ENCODE measurements at places on chromosomes 2 and 18. TPM values are rescaled to one million over a fixed set of nuclear protein-coding genes. Genes with fewer than 3 reads are reported as not detected.

DNA sequence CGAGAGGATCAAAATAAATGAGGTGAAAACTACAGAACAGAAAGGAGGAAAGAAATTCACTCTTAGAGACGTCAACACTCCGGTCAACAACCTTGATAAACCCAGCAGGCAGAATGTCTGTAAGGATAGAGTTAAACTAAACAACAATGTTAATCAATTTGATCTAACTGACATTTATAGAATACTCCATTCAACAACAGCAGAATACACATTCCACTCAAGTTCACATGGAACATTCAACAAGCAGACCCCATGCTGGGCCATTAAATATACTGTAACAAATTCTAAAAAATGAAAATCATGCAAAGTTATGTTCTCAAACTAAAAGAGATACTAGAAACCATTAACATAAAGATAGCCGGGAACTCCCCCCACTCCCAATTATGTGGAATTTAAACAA lies 41.8 kb downstream of the FAM210A start:
- DNase-seq, result no peak

GRCh38 chr2:219684721-219685689 lies 57.6 kb downstream of the SLC4A3 start:
- peak; percentile 82 for DNase-seq

- DNase-seq, result no peak
Observed at GRCh38 chr18:8097927-8098326, 511.3 kb upstream of the RAB12 start.

DNA sequence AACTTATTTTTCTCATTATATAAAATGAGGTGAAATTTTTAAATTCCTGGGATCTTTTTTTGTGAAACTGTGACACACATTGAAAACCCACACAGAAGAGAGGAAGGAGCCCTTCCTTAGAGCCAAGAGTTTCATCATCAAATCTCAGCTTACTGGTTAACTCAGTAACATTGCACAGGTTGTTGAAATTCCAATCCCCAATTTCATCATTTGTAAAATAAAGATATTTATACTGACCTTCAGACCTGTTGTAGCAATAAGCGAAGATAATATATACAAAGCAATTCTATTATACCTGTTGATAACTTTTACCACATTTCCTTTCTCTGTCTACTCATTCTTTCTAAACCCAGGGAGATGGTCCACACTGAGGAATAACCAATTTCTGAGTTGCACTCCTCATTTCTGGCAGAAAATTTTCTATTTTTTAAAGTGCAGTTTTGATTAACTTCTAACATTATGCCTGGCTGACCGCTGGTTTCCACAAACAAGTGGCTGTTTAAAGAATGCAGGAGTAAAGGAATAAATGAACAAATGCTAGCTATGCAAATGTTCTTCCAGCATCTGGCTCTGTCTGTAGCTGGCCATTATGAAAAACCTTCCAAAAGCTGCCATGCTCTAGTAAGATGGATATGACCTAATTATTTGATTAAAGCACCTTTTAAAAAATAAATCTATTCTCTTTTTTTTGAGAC lies 105.7 kb upstream of the LINC00305 start:
- no peak for DNase-seq

DNA sequence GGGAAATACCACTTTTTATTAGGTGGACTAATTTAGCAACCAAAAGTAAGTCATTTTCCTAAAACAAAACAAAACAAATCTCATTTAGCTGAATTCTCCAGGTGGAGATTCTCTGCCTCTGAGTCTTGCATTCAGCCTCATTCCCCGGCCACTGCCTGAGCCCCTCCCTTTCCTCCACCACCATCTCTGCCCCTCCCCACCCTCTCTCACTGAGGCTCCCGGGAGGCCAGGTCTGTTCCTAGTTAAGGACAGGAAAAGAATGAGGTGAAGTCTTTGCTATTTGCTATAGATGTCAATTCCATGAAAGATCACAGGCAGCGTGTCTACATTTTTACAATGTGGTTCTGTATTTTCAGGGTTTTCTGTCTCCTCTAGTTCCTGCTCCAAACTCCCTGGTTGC lies 83.0 kb upstream of the SOX11 start:
- no peak for DNase-seq

DNA sequence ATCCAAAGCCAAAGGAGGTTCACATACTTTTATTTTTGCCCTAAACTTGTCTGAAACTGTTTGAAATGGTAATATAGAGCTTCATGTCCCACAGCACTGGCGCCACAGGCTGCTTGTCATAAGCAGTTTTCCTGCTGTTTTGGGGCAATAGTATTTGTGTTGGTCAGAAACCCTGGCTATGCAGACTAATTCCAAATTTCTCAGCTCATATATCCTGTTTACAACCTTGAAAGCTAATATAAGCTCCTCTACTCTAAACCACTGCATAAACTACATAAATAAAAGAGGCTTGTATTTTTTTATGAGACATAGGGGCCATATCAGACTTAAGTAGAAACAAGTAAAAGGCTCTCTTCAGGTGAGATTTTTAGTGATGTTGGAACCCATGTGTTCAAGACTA lies 736.8 kb upstream of the ID2 start:
- DNase-seq, result no peak

GRCh38 chr2:239154971-239155805 lies 245.6 kb downstream of the HDAC4 start:
- no peak for DNase-seq

- no peak for DNase-seq
Observed at GRCh38 chr2:189265696-189266320, 86.2 kb upstream of the COL5A2 start.

GRCh38 chr2:143083636-143084035 lies 45.6 kb upstream of the ARHGAP15 start:
- DNase-seq, result peak; percentile 35

GRCh38 chr2:148545390-148546256 lies 98.9 kb upstream of the EPC2 start:
- DNase-seq, result no peak

DNA sequence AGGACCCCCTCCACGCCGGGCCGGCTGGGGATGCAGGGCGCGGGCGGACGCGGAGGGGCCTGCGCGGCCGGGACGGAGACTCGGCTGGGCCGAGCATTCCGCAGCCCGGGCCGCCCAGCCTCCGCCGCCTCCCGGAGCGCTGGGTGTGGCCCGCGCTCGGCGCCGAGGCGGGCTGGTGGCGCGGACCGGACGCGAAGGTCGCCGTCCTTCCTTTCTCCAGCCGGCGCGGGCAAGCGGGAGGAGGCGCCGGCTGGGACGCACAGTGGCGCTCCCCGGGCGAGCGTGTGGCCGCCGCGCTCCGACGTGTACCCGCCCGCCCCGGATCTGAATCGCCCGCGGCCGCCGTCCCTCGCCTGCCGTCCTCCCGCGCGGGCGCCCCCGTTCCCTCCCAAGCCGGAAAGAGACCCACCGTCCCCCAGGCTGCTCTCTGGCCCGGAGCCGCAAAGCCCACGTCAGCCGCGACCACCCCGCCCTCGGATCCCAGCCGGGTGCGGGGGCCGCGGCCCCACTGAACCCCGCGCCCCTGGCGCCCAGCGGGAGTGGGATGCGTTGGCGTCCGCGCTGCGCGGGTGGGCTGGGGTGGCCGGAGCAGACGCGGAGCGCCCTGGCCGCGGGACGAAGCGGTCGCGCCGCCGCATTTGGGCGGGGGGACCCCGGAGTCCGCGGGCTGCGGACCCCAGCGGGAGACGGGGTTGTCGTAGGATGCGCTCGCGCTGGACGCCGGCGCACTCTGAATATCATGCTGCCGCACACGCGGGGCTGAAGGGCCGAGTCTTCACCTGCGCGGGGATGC lies 634 bp downstream of the SPATS2L start:
- DNase-seq, result peak; percentile 67

DNA sequence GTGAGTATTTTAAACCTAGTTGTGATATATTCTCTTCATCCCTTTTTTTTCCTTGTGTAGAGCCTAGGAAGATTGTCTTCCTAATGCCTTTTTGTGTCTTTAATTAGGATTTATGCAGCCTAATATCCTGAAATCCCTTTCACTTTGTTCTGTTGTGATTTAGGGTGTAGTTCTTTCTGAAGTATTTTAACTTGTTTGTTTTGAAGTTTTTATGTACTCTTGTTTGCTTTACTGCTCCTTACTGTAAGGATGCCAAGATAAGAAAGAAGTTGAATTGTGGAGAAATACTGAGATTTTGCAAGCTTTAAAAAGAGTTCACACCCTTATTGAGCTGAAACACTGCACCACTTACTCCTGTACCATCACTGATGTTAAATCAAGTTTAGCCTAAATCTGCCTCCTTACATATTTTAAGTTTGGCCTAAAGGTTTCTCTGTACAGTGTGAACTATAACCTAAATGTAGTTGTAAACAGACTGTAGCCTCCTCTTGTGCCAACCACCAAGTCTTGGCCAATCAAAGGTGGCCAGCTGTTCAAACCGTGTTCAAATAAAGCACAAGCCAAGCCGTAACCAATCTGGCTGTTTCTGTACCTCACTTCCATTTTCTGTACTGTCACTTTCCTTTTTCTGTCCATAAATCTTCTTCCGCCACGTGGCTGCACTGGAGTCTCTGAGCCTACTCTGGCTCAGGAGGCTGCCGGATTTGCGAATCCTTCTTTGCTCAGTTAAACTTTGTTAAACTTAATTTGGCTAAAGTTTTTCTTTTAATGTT lies 17.7 kb upstream of the ACOXL start:
- no peak for DNase-seq

- no peak for DNase-seq
Observed at GRCh38 chr18:74682141-74682990, 84.7 kb downstream of the ZNF407 start.

GRCh38 chr2:120476141-120476540 lies 130.2 kb downstream of the INHBB start:
- no peak for DNase-seq

DNA sequence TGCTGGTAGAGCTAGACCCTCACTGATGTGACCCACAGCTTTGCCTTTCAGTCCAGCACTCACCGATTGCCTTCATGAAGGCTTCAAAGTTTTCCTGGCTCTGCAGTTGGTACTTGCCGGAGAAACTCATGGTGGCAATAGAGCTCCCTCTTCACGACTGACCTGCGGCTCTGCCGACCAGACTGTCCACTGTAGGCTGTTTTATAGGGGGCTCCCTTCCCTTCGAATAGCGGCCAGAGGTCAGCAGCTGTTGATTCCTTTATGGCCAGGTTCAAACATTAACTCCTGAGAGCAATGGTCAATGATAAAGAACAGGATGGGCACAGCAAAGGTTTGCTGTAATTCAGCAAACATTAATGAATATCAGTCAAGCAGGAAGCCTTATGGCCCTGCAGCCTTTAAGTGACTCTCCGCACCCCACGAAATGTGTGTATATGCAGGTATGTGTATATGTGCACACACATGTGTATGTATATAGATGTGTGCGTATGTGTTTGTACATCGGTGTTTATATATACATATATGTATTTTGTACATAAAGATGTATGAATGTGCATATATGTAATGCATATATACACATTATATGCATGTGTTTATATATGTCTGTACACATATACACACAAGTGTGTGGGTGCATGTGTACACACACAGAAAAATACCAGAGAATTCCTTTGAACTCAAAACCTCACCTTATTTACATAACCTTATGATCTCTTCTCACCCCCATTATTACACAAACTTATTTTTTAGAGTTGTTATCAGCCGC lies at the start of gene FABP1:
TSS of gene FABP1 (minus strand) at position 175 of the 766 bp plus-strand sequence. CDS start at position 130, 45 bp downstream.
- no peak for DNase-seq

DNA sequence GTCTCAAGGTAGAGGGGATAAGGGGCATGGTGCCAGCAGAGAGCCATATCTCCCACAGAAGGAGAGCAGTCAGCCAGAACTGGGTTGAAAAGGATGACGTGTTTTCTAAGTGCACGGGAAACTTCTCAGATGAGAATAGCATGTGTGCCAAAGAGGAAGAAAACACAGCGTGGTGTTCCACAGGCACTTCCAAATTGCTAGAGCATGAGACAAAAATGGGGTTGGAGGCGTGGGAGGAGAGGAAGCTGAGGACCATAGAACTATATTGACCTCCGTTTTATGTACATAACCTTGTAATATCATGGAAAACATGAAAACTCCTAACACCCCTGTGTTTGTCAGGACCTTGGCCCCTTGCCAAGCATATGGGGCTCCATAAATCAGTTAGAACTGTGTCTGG lies 682.7 kb upstream of the RAB6C start:
- DNase-seq, result no peak

DNA sequence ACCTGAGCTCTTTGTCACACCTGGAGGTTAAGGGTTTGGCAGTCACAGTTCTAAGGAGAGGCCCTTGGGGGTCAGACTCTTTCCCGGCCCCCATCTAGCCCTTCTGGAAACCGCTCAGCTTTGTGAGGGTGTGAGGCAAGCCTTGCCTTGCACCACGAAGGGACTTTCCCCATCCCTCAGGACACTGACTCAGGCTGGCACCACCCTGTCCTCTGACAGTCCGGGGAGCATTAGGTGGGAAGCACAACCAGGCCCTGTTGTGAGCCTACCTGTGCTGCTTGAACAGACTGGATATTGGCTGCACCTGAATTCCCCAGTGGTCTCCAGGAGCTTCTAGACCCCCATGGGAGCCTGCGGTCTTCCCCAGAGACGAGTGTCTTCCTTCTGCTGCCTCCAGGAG lies 47.0 kb upstream of the GBX2 start:
- peak; percentile 49 for DNase-seq

DNA sequence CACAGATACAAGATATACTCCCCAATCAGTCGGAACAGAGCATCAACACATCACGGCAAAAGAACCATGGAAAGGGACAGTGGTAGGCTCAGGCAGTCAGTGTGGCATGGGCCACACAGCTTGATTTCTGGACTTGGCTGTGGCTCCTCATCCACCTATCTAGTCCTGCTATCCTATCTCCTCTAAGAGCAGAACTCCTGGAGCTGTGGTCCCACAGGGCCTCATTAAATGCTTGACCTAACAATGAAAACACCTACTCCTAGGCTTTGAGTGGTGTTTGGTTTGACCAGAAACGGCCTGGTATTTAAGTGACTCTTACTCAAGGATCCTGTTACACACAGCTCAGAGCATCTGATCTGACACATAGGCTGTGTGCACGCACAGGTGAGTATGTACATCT lies 33.6 kb upstream of the SMAD2 start:
- DNase-seq, result peak; percentile 13

DNA sequence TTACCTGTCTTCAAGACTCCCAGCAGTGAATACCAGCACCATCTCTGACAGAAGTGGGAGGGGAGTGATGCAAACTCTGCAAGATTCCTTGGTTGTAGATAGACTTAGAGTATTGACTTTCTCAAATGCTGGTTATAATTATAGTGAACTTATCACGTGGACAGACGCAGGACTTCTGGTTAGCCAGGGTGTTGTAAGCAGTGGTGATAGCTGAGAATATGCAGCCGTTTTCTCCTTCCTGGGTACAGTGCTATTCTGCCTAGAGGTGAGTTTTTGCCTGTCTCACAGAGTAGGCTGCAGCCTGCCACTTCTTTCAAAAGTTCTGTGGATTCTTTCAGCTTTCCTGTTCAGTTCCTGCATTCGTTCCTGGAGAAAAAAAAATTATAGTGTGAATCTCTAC lies 733 bp upstream of the CXCR2 start:
- no peak for DNase-seq

SLC1A4 gene
- total RNA-seq, result 13.3 TPM

POTEI gene
- total RNA-seq, result 0.40 TPM

APLF gene
- total RNA-seq, result 1.4 TPM

TLX2 gene
- not detected for total RNA-seq

SPIRE1 gene
- 16.6 TPM for total RNA-seq

EGR4 gene
- total RNA-seq, result not detected

FAM237A gene
- total RNA-seq, result not detected

TRAK2 gene
- total RNA-seq, result 14.2 TPM

METTL5 gene
- 107 TPM for total RNA-seq

Data from Daoy (cell line).